ENCODE measurements at places on chromosomes 11 and 22.
A peak's percentile ranks its signal among the peaks of the same experiment; 100 is the strongest.

GRCh38 chr22:36762687-36763260 is 13.1 kb downstream of the IFT27 start:
- DNase-seq, result peak; percentile 16
- H3K4me3 ChIP-seq, result no peak overlapping the region
- H3K4me1 ChIP-seq, result peaks cover 5% of the 10 kb centered on the region
- H3K36me3 ChIP-seq, result peaks cover 49% of the 10 kb centered on the region
- H3K27me3 ChIP-seq, result no peaks in the 10 kb centered on the region

DNA sequence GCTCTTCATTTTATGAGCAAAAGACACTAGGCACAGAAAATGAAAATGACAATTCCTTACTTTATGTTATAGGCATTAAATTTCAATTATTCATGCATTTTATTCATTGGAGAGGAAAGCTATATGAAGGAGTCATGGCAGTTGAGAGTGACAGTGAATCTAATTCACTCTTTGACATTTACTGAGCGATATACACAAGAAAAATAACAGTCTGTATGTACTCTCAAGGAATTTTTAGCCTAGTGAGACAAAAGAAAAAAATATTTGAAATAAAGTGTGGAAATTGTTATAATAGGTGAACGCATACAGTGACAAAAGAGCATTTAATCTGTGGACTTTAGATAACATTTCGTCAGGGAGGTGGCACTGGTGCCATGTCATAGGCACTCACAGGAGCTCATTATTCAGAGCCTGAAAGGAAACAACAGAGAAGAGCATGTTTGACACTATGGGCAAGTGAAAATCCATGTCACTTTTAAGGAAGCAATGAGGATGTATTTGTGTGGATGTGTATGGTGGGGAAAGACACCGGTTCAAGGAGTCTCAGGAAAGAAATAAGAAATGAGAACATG is 323.1 kb downstream of the LUZP2 start:
- no peak for DNase-seq
- H3K4me3 ChIP-seq, result no peak overlapping the region
- H3K27me3 ChIP-seq, result no peaks in the 10 kb centered on the region
- H3K4me1 ChIP-seq, result no peaks in the 10 kb centered on the region
- no peaks in the 10 kb centered on the region for H3K36me3 ChIP-seq

DNA sequence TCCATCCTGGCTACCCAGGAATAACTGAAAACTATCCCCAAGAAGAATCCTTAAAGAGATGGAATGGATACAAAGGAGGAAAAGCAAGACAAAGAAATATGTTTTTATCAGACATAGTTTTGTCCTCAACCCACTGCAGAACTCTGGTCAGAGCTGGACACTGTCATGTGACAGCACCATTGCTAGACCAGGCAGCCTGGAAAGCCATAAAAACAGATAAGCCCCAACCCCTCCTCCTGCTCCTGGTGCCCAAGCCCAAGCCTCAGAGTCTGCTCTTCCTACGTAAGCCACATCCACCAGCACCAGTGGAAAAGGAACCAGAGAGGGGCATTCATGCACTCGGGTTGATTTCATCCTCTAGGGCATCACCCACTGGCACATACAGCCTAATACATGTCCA is 116.9 kb downstream of the TRIM29 start:
- peaks cover 1% of the 10 kb centered on the region for H3K4me1 ChIP-seq
- no peak for DNase-seq
- H3K4me3 ChIP-seq, result no peak overlapping the region
- H3K36me3 ChIP-seq, result no peaks in the 10 kb centered on the region
- peaks cover 35% of the 10 kb centered on the region for H3K27me3 ChIP-seq

- peaks cover 23% of the 10 kb centered on the region for H3K36me3 ChIP-seq
- peak; percentile 95 for DNase-seq
- no peaks in the 10 kb centered on the region for H3K27me3 ChIP-seq
- H3K4me1 ChIP-seq, result peaks cover 31% of the 10 kb centered on the region
Observed at GRCh38 chr22:37661160-37661924, 2.8 kb downstream of the PDXP start.

DNA sequence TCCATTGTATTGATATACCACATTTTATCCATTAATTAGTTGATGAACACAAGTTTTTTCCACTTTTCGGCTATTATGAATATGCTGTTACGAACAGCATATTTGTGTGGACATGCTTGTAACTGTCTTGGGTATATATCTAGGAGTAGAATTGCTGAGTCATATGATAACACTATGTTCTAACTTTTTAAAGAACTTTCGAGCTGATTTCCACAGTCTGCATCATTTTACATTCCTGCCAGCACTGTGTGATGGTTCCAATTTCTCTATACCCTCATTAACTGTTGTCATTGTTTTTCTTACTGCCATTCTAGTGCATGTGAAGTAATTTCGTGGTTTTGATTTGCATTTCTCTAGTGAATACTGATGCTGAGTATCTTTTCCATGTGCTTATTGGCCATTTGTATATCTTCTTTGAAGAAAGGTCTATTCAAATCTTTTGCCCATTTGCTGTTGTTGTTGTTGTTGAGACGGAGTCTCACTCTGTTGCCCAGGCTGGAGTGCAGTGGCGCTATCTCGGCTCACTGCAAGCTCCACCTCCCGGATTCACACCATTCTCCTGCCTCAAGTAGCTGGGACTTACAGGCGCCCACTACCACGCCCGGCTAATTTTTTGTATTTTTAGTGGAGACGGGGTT is 7.4 kb upstream of the RCE1 start:
- no peak overlapping the region for H3K27ac ChIP-seq
- peaks cover 31% of the 10 kb centered on the region for H3K36me3 ChIP-seq
- H3K4me3 ChIP-seq, result no peak overlapping the region
- H3K27me3 ChIP-seq, result no peaks in the 10 kb centered on the region
- peaks cover 2% of the 10 kb centered on the region for H3K4me1 ChIP-seq

GRCh38 chr11:4074266-4074665 is 20.3 kb upstream of the RRM1 start:
- peaks cover 4% of the 10 kb centered on the region for H3K4me1 ChIP-seq
- no peak for DNase-seq
- H3K4me3 ChIP-seq, result no peak overlapping the region
- H3K27me3 ChIP-seq, result no peaks in the 10 kb centered on the region
- no peak overlapping the region for H3K27ac ChIP-seq

DNA sequence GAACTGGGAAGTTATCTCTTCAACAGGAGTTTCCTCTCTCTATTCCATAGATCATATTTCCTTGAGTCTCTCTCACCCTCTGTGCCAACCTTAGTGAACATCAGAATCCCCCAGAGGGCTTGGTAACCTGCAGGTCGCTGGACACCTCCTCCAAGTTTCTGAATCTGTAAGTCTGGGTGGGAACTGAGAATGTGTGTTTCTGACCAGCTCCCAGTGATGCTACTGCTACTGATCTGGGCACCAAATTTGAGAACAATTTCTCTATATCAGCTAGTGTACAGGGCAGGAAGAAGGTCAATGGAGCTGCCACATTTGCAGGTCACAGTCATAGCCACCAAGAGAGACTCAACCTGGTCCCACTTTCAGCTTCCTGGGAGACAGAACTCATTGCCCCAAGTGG is 62.9 kb downstream of the RCN1 start:
- peaks cover 26% of the 10 kb centered on the region for H3K27me3 ChIP-seq
- no peak overlapping the region for H3K27ac ChIP-seq
- H3K36me3 ChIP-seq, result no peaks in the 10 kb centered on the region
- no peaks in the 10 kb centered on the region for H3K4me1 ChIP-seq

DNA sequence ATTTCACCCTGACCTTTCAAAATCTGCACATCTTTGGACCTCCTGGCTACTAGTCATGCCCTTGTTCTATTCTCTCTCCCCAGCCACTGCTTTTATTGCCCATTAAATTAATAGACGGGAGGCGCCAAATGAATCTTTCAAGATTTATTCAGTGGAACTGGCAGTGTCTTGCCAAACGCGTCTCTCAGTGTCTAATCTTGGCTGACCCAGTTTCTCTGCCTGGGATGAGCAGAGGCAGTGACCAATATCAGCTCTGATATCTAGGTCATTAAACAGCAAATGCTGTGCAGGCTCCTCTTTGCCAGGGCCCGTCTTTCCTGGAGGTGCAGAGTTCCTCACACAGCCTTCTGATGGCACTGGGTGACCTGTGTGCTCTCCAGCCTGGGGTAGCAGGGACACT is 74.0 kb downstream of the TRAF6 start:
- DNase-seq, result no peak
- peaks cover 3% of the 10 kb centered on the region for H3K4me1 ChIP-seq
- peaks cover 39% of the 10 kb centered on the region for H3K36me3 ChIP-seq
- H3K27me3 ChIP-seq, result no peaks in the 10 kb centered on the region

DNA sequence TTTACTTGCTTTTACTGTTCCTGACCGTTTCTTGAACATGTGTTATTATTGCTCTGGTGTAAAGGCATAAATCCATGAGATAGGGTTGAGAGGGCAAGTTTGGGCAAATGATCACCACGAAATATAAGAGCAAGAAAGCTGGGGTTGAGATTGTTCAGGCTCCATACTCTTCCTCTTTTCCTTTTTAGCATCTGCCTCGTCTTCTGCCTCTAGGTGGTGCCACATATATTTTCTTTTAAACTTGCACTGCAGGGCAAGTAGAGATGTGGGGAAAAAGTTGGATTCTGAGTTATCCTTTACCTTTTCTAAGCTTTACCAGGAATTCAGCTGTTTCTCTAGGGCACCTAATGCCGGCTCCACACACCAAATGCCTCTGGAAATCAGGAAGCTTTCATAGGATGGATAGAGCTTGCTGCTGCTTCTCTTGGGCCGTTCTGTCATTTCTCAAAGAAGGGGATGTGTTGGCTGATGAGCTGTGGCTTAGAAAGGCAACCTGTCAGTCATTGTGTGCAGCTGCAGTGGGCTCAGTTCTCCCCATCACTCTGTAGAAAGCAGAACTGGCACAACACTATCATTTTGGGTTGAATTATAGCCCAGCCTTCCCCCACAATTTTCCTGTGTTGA is 98.2 kb downstream of the LDLRAD3 start:
- no peaks in the 10 kb centered on the region for H3K36me3 ChIP-seq
- no peak overlapping the region for H3K27ac ChIP-seq
- DNase-seq, result no peak

GRCh38 chr11:42890773-42891172 is 421.0 kb upstream of the API5 start:
- H3K27ac ChIP-seq, result no peak overlapping the region
- no peak for DNase-seq
- no peaks in the 10 kb centered on the region for H3K36me3 ChIP-seq
- no peak overlapping the region for H3K4me3 ChIP-seq
- H3K4me1 ChIP-seq, result no peaks in the 10 kb centered on the region

DNA sequence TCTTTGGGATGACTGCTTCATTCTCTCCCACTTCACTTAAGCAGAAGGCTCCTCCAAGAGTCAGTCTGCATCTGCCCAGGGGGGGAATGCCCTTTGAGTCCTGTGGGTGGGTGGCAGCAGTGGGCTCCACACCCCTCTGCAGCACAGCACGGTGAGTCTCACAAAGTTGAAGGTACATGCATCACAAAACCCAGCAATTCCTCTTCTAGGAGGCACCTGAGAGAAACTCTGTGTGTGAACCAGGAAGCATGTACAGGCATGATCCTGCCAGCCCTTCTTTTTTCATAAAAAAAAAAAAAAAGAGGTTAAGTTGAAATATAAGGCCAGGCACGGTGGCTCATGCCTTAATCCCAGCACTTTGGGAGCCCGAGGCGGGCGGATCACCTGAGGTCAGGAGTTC is 87.2 kb downstream of the MYO18B start:
- H3K4me3 ChIP-seq, result no peak overlapping the region
- no peaks in the 10 kb centered on the region for H3K36me3 ChIP-seq
- no peaks in the 10 kb centered on the region for H3K27me3 ChIP-seq
- no peaks in the 10 kb centered on the region for H3K4me1 ChIP-seq
- DNase-seq, result no peak
- no peak overlapping the region for H3K27ac ChIP-seq

DNA sequence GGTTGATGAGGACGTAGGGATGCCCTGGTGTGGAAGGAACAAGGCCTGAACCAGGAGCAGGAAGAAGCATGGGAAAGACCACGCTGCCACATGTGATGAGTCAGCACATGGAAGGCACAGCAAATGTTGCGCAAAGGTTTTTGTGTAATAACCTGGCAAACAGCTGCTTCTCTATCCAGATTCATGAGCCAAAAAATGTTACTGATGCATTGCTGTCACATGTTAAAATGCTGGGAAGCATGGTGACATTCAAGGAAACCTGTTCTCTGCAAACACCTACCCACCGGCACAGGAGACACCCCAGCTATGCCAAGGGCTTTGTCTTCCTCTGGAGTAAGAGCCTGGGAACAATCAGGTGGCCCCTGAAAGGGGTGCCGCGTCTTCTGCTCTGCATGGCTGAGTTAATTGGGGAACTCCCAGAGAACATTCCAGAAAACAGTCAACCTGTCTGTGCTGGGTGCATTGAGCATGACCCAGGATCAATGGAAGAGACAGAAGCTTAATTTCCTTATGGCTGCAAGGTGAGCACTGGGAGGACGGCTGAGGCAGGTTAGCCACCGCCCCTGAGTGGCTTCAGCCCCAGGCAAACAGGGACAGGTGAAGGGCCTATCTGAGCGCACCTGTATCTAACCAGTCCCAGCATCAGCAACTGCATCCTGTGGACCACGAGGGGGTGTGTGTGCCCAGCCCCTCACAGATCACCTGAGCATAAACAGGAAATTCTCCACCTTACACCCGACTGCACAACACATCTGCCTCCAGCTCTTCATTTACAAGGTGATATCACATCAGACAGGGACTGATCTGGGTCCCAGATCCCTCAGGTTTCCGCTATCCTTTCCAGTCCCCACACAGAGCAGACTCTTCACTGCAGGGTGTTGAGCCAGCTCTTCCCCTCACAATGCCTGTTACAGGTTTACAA is 108.4 kb downstream of the GGTLC2 start:
- no peaks in the 10 kb centered on the region for H3K36me3 ChIP-seq
- peaks cover 9% of the 10 kb centered on the region for H3K27me3 ChIP-seq
- H3K27ac ChIP-seq, result no peak overlapping the region
- DNase-seq, result peak; percentile 8
- no peak overlapping the region for H3K4me3 ChIP-seq
- H3K4me1 ChIP-seq, result no peaks in the 10 kb centered on the region

- H3K4me3 ChIP-seq, result no peak overlapping the region
- no peaks in the 10 kb centered on the region for H3K36me3 ChIP-seq
- peaks cover 29% of the 10 kb centered on the region for H3K27me3 ChIP-seq
Observed at GRCh38 chr22:20625270-20625669, 117.9 kb downstream of the MED15 start.

DNA sequence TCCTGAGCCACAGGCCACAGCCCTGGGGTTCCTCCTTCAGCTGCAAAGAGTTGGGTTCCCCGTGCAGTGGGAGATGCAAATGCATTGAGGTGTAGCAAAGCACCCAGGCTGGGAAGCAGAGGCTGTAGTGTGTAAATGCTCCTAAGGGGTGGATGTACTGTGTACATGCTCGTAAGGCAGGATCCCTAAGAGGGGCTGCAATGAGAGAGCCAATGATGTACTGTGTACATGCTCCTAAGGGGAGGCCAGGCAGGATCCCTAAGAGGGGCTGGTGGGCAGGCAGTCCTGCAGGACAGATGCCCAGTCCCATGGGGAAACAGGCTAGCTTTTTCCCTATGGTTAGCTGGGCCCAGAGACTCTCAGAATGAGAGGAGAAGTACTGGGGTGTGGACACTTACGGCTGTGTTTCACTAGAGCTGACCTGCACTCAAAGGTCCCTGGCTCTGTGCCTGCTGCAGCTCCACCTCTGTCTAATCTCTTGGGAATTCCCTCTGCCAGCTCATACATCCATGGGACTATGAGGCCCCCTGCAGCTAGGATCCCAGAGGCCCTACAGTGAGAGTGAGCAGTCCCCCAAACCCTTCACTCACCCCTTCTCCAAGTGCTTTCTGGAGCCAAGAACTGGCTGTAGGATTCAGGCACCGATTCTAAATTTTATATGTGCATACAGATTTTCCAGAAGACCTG is 261.9 kb upstream of the LUZP2 start:
- peak; percentile 66 for DNase-seq
- no peaks in the 10 kb centered on the region for H3K36me3 ChIP-seq
- H3K4me1 ChIP-seq, result peaks cover 9% of the 10 kb centered on the region

- H3K27me3 ChIP-seq, result peaks cover 18% of the 10 kb centered on the region
- no peaks in the 10 kb centered on the region for H3K4me1 ChIP-seq
- no peak overlapping the region for H3K27ac ChIP-seq
- peak; percentile 14 for DNase-seq
Observed at GRCh38 chr22:22086501-22087158, 104.0 kb upstream of the TOP3B start.
